ENCODE measurements at places on chromosomes 4 and X.

GRCh38 chr4:107380190-107380589 is 339.8 kb downstream of the PAPSS1 start:
- no peak for DNase-seq

DNA sequence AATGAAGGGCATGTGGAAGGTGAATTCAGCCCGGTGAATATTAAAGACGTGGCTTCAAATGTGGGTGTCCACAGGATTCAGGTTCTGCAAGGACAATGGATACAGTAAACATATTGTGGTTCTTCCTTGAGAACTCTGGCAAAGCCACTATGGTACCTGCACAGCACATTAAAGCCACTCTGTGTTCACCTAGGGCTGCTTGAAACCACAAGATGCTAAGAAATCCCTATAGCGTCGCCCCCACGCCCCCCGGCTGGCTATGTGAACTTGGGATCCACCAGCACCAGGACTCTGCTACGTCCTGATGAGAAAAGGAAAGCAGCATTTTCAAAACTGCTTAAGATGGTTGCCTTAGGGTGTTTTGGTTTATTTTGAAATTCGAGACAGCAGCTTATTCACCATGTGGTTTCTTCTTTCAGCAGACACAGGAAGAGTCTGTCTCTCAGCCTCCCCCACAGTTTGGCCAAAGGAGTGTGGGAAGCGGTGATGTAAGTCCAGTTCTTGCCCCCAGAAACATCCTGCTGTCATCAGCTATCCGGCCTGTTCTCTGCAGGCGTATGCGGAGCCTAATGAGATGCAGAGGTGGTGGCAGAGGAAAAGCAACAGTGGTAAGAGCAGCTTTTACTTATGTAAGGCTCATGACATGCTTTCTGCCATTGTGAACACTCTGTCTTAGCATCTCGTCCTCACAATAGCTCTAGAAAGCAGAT is 111.5 kb downstream of the AFAP1 start:
- peak; percentile 100 for DNase-seq

- DNase-seq, result no peak
These were observed 1080.3 kb downstream of the ARAP2 start for GRCh38 chr4:35164063-35164462.

GRCh38 chr4:73315091-73315490 is 56.5 kb upstream of the ANKRD17 start:
- DNase-seq, result peak; percentile 47

DNA sequence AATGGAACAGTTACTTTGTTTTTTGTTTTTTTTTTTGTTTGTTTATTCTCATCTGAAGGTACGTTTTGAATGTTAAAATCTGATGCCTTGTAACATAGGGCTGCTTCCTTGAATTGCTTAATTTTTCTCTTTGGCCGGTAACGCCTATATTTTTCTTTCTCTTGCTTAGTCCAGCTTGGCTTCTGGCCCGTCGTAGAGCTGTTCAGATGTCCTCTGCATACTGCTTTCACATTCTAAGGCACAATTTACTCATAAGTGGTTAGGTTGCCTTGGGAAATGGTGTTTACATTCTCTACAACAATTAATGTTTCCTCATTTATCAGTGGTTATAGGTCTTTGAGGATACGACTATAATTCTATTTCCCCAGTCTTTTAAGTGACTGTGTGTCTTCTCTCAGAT is 7.9 kb downstream of the NONO start:
- DNase-seq, result no peak

GRCh38 chr4:121930304-121930703 is 21.6 kb downstream of the TRPC3 start:
- no peak for DNase-seq

- no peak for DNase-seq
These were observed 64.0 kb upstream of the WDR1 start for GRCh38 chr4:10180603-10180926.

GRCh38 chrX:33053001-33053400 is 158.3 kb downstream of the DMD start:
- DNase-seq, result no peak

- no peak for DNase-seq
These were observed 232.7 kb upstream of the NR3C2 start for GRCh38 chr4:148674876-148675275.

DNA sequence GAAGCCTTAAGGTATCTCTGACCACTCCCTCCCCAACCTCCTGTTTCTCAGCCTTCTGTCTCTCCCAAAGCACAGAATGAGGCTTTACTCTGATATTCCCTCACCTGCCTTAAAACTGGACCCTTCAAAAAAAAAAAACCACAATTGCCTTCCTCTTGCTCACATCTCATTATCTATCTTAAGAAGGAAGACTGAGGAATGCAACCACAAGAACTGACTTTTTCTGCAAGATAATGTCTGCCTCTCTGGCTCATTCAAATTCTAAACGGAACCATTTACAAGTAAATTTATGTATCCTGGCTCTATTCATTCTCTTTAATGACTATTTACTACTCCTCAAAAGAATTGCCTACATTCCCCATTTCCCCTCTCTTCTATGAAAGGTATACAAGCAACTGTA is 545.5 kb upstream of the HTR2C start:
- DNase-seq, result no peak

DNA sequence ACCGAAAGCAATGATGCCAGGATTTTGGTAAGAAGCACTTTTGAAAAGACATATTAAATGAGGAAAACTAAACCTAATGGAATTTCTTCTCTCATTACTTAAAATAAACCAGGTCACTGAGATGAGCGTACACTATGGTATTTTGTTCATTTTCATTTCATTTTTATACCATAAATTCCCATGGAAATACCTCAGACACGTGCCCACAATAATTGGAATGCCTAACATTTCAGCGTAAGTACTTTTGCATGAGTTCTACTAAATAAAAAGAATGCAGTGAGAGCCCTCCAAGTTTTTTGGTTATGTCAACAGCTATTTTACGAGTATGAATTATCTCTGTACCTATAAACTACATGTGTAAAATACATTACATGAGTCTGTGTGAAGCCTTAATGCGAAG is 3.2 kb downstream of the CAMK2D start:
- peak; percentile 95 for DNase-seq

DNA sequence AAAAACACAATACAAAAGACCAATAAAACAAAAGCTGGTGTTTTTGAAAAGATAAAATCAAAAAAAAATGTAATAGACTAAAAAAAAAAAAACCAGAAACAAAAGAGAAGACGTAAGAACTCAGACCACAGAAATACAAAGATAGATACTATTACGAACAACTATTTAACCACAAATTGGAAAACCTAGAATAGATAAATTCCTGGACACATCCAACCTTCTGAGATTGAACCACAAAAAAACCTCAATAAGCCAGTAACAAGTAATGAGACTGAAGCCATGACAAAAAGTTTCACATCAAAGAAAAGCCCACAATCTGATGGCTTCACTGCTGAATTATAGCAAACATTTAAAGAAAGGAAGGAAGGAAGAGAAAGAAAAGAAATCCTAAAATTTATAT is 16.2 kb downstream of the RCHY1 start:
- no peak for DNase-seq

DNA sequence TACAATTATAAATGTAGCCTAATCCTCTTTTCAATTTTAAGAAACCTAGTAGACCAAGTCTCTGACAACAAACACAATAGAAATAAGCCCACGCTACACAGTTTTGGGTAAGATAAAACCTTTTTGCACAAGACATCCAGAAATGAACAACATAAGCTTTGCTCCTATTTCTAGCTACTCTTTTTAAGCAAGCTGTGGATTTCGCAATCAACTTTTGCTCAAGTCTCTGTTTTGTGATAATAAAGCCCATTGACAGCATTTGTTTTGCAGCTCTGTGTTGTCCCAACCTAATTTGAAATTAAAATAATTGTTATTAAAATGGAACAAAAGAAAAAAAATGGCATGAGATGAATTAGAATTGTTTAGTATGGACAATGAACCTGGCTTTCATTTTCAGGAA is 287.9 kb upstream of the PUDP start:
- DNase-seq, result no peak

DNA sequence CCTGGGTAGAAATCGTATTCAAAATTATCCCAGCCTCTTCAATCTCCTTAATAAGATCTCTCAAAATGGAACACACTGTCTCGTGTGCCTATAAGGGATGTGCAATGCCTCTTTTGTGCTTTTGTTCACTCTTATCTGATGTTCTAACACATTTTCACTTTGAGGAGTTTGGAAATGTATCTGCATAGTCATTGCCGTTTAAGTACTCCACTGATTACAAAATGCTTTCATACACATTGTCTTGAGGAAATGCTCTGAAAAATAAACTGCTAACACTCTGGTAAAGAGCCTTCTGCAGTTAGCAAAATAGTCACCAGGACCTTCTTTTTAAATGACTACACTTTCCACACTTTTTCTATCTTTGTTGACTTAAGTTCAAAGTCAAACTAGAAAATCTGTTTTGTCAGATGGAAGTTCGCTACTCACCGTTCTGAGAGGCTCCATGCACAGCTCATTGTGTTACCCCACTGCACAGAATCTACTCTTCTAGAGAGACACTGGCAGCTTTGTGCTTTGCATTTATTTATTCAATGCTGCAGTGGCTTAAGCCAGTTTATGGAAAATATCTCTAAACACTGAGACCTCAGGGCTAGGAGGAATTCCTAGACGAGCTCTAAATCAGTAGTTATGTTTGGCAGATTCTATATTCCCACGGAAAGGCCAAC is 159.0 kb downstream of the CHIC2 start:
- no peak for DNase-seq

GRCh38 chr4:117691572-117692351 is 342.5 kb upstream of the NDST3 start:
- DNase-seq, result no peak

DNA sequence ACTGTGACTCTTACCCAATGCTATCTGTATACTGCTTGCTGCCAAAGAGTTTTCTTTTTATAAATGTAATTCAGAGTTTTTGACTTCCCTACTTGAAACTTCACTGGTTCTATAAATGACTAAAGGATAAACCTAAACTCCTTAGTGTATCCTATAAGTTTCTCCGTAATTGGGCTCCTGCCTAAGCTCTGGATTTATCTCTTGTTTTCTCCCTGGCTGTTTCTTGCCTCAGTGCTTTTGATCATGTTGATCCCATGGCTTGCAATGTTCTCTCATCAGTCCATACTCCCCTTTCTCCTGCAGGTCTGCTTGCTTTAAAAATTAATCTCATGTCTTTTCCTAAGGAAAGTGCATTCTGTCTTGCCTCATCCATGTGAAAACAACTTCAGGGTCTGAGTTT is 1543.1 kb upstream of the IGFBP7 start:
- DNase-seq, result no peak

- no peak for DNase-seq
These were observed 160.2 kb downstream of the NHS start for GRCh38 chrX:17535229-17535628.

GRCh38 chr4:60266505-60266904 is 933.6 kb upstream of the ADGRL3 start:
- no peak for DNase-seq

GRCh38 chrX:46165411-46165810 is 379.8 kb downstream of the ZNF674 start:
- no peak for DNase-seq

GRCh38 chr4:24831637-24832036 is 36.3 kb downstream of the SOD3 start:
- DNase-seq, result no peak

DNA sequence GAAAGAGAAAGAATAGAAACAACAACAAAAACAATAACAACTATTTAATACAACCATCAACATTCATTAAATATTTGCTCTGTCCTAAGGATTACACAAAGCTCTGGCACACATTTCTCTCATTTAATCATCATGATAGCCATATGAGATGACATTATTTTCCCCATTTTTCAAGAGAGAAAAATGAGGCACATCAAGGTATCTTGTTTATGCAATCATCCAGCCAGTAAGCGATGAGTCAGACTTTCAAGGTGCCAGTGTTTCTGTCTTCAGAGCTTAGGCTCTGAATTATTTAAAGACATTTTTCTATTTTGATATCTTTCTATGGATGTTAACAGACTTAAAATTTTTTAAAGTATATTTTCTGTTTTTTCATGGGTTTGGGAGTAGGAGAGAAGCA is 541.8 kb upstream of the SMIM31 start:
- DNase-seq, result no peak

GRCh38 chr4:118589471-118590055 is 95.6 kb upstream of the METTL14 start:
- DNase-seq, result no peak

DNA sequence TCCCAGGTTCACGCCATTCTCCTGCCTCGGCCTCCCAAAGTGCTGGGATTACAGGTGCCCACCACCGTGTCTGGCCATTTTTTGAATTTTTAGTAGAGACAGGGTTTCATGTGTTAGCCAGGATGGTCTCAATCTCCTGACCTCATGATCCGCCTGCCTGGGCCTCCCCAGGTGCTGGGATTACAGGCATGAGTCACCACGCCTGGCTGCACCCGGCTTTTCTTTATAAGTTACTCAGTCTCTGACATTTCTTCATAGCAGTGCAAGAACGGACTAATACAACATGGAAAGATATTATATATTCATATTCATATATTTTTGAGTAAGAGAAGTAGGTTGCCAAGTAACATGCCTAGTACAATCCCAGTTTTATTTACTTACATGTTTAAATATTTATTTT is 22.9 kb downstream of the SHROOM3 start:
- no peak for DNase-seq

DNA sequence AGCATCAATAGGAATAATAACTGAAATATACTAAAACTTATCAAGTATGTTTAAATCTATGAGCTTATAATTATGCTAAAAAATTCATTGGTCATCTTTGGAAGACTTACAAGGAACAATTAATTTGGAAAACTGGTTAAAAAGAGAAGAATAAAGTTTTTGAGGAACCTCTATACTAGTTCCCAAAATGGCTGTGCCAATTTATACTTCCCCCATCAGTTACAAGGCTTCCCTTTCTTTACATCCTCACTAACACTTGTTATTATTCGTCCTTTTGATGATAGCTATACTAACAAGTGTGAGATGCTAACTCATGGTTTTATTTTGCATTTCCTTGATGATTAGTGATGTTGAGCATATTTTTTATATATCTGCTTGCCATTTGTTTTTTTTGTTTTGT is 17.1 kb downstream of the OGT start:
- DNase-seq, result no peak

DNA sequence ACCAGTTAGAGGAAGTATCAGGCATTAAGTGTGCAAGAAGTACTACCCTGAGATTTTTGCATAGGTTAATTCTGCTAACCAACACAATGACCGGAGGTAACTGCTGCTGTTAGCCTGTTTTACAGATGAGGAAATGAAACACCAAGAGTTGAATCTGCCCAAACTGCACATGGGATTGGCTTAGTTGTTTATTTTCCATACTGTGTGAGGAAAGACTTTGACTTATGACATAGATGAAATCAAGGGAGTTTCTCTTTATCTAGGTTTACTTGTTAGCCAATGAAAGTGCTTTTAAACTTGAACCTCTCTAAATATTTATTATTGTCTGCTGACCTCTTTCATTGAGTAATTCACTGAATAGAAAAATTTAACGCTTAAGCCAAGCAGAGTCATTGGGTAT is 10.3 kb downstream of the GUCY1B1 start:
- no peak for DNase-seq
